ENCODE measurements at places on chromosomes 2 and 18.

DNA sequence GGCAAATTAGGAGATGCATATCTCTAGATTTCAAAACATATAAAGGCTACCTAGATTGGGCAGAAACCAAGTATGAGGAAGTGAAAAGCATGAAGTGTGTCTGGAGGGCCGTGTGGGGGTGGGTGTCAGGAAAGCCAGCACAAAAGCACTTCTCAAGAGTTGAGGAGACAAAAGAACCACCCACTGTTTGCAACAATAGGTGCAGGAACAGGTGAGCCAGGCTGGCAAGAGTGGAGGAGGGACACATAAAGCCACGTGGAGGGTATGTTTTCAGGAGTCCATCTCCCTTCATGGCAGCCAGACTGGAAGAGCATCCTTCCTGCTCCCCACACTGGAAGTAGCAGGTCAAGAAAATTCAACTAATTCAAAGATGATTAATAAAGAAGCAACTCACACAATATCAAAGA is 96.4 kb downstream of the CERS6 start:
- peak; percentile 50 for DNase-seq

- no peak for DNase-seq
Observed at GRCh38 chr2:4549666-4550210, 846.4 kb downstream of the DCDC2C start.

- DNase-seq, result no peak
Observed at GRCh38 chr2:190879474-190880377, 895 bp upstream of the GLS start.

- DNase-seq, result no peak
Observed at GRCh38 chr2:76867854-76868253, 654.3 kb downstream of the LRRTM4 start.
